ENCODE measurements at places on chromosomes 4 and X. TPM values are rescaled to one million over a fixed set of nuclear protein-coding genes. Genes with fewer than 3 reads are reported as not detected.
A peak's percentile ranks its signal among the peaks of the same experiment; 100 is the strongest.

SHROOM2 gene
- 0.72 TPM for total RNA-seq

- H3K27ac ChIP-seq: no peak overlapping the region
- no peak for DNase-seq
- no peaks in the 10 kb centered on the region for H3K4me1 ChIP-seq
- H3K4me3 ChIP-seq: peak overlapping the region; percentile 29
- no peaks in the 10 kb centered on the region for H3K27me3 ChIP-seq
- no peaks in the 10 kb centered on the region for H3K36me3 ChIP-seq
Measured at GRCh38 chrX:374596-374995, 12.1 kb downstream of the PPP2R3B start.

DNA sequence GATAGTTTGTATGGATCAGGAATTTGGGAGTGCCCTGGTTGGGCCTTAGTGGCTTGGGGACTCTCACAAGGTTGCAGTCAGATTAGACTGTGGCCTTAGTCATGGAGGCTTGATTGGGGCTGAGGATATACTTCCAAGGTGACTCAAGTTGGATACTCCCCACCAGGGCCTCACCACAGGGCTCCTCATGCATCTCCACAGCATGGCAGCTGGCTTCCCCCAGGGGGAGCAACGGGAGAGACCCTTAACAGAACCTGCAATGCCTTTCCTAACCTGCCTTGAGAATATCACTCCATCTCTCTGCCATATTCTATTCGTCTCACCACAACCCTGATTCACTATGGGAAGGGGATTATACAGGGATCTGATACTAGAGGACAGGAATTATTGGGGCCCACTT lies 161.9 kb downstream of the RELL1 start:
- H3K27ac ChIP-seq: no peak overlapping the region
- H3K27me3 ChIP-seq: no peaks in the 10 kb centered on the region
- no peaks in the 10 kb centered on the region for H3K4me1 ChIP-seq
- DNase-seq: no peak

GRCh38 chr4:100246697-100247096 lies 56.4 kb upstream of the DDIT4L start:
- H3K27me3 ChIP-seq: no peaks in the 10 kb centered on the region
- no peak for DNase-seq
- no peak overlapping the region for H3K4me3 ChIP-seq
- no peak overlapping the region for H3K27ac ChIP-seq

CLGN gene
- 5.4 TPM for total RNA-seq

AFM gene
- total RNA-seq: not detected

VSIG1 gene
- total RNA-seq: not detected

DNA sequence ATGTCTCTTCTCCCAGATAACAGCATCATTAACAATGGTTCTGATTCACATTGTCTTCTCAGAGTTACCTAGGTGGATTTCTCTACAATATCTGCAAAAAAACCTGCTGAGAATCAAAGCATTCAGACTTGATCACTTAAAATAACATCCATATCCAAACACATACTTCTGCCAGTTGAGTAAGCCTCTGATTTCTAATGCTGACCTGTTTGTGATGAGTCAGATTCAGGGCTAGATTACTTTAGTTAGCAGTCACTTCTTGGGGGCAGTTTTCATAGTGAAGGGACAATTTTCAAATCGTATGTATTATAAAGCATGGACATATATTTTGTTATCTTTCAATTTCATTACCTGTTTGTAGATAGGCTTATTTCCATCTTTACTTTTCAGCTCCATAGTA lies 35.5 kb downstream of the CCNI start:
- no peaks in the 10 kb centered on the region for H3K4me1 ChIP-seq
- H3K27ac ChIP-seq: no peak overlapping the region
- no peaks in the 10 kb centered on the region for H3K27me3 ChIP-seq
- DNase-seq: no peak

HERC5 gene
- 6.7 TPM for total RNA-seq

GRCh38 chrX:22037225-22037624 lies 5.1 kb downstream of the PHEX start:
- H3K4me3 ChIP-seq: no peak overlapping the region
- DNase-seq: no peak
- H3K4me1 ChIP-seq: no peaks in the 10 kb centered on the region
- no peaks in the 10 kb centered on the region for H3K36me3 ChIP-seq
- H3K27ac ChIP-seq: no peak overlapping the region

TRIML2 gene
- total RNA-seq: not detected

GLOD5 gene
- not detected for total RNA-seq

GRCh38 chrX:9717376-9717775 lies 48.3 kb downstream of the GPR143 start:
- no peak for DNase-seq
- H3K4me3 ChIP-seq: no peak overlapping the region
- H3K27me3 ChIP-seq: no peaks in the 10 kb centered on the region
- H3K27ac ChIP-seq: no peak overlapping the region

DNA sequence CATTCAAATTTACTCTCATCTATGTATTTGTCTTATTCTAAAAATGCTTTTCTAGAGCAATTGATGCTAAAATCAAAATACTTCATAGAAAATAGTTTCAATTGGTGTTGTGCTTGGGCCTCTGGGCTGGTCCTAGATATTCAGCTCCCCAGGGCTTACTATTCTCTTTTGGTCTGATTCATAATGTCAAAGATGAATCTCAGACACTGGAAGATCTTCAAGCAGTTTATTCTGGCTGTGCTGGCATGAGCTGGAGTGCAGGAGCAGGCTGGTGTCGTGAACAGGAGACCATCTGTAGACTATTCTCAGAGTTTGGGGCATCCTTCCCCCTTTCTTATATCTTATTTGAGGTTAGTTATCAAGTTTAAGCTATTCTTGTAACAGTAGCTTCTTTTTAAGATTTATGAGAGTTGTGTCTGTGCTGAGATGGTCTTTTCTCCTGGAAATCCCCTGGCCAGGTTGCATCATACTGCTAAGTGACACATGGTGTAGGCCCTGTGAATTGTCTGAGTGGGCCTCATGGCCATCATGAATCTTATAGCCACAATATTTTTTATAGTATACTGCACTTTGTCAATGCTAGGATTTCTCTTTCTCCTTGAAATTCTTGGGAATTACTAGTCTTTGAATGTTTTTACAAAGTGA lies 1624.0 kb upstream of the IGFBP7 start:
- H3K27me3 ChIP-seq: no peaks in the 10 kb centered on the region
- H3K36me3 ChIP-seq: no peaks in the 10 kb centered on the region
- H3K4me1 ChIP-seq: no peaks in the 10 kb centered on the region
- DNase-seq: no peak

DNA sequence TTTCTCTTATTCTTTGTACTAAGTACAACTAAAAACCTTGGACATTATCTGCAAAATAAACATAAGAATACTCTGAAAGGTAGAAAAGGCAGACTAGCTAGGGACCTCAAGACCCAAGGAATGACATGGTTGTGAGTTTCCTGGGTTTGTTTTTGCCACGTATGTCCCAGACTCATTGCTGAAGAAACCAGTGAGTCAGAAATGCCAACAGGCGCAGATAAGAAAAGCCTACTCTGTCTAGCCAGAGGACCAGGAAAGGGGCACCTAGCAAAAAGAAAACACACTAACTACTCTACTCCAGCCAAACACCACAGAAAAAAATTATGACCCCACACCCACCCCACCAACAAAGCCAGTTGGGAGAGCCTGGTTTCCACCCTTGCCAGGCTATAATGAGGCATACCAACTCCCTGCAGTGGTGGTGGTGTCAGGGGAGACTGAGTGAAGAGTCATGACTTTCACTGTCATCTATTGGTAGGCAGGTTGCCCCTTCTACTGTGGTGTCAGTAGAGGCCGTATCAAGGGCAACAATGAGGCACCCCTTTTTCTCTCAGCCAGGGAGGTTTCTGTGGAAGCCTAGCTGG lies 10.9 kb downstream of the MTMR1 start:
- DNase-seq: no peak
- H3K4me1 ChIP-seq: no peaks in the 10 kb centered on the region
- no peak overlapping the region for H3K4me3 ChIP-seq
- no peak overlapping the region for H3K27ac ChIP-seq

DNA sequence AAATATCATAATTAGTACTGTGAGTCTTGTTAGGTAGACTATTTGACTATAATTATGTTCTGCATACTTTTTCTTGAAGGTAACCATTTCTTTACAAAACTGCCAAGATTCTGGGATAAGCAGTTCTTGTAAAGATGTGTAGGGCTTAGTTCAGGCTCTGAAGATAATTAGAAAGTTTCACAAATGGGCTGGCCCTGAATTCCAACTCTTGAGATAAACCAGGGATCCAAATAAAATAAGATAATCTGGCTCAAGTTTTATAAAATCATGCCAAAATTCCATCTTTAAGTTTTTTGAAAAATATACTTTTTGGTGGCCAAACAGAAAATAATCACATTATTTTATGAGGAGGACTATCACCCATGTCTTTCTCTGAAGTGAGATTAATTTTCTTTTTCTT lies 35.5 kb upstream of the GLRB start:
- no peaks in the 10 kb centered on the region for H3K27me3 ChIP-seq
- peaks cover 4% of the 10 kb centered on the region for H3K4me1 ChIP-seq
- H3K27ac ChIP-seq: no peak overlapping the region
- H3K36me3 ChIP-seq: no peaks in the 10 kb centered on the region
- H3K4me3 ChIP-seq: no peak overlapping the region

DNA sequence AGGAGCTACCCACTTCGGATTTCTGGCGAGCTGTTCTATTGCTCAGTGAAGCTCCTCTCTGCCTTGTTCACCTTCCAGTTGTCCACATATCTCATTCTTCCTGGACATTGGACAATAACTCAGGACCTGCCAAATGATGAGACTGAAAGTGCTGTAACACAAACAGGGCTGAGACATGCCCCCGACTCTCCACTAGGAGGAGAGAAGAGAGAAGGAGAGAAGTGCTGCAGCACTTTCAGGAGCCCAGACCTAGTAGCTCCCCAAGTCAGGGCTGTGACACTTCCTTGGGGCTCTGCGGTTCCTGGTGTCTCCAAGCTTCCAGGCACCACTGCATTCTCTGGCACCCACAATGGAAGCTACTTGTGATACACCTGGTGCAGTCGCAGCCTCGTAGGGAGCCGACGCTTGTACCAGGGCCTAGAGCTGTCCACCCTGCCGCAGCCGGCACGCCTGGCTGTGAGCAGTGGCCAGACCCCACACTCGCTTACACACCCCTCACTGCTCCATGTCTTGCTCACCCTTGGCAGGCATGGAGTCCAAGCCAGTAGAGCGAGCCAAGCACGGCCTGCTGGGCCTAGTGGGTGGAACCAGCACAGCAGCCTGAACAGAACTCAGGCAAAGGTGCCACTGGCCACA lies 234.9 kb downstream of the TECRL start:
- H3K27ac ChIP-seq: no peak overlapping the region
- H3K27me3 ChIP-seq: no peaks in the 10 kb centered on the region
- no peak for DNase-seq
- H3K4me1 ChIP-seq: no peaks in the 10 kb centered on the region
- no peak overlapping the region for H3K4me3 ChIP-seq
- H3K36me3 ChIP-seq: no peaks in the 10 kb centered on the region

WDFY3 gene
- 47.8 TPM for total RNA-seq

GRCh38 chr4:124025428-124025827 lies 628.8 kb downstream of the SPRY1 start:
- no peaks in the 10 kb centered on the region for H3K36me3 ChIP-seq
- H3K27me3 ChIP-seq: no peaks in the 10 kb centered on the region
- no peak overlapping the region for H3K4me3 ChIP-seq
- H3K27ac ChIP-seq: no peak overlapping the region
- no peak for DNase-seq

ZNF732 gene
- total RNA-seq: not detected

DNA sequence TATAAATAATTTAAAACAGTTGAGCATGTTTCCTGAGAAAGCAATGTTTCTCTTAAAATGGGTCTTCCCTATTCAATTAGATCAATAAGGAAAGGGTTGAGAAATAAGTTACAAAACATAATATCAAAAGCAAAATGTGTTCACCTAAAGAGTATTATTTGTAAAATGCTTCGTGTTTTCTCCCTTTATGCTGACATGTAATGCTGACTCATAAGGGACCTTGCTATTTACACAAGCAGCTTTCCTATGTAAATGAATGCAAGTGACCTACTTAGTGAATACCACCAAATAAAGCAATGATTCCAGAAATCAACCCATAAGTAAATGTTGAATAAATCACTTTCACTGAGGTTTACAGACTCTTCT lies 91.5 kb downstream of the ELOVL6 start:
- no peaks in the 10 kb centered on the region for H3K36me3 ChIP-seq
- H3K27ac ChIP-seq: no peak overlapping the region
- H3K4me3 ChIP-seq: no peak overlapping the region
- no peak for DNase-seq
- H3K4me1 ChIP-seq: no peaks in the 10 kb centered on the region

- H3K4me1 ChIP-seq: no peaks in the 10 kb centered on the region
- no peak overlapping the region for H3K27ac ChIP-seq
- no peaks in the 10 kb centered on the region for H3K27me3 ChIP-seq
- H3K4me3 ChIP-seq: no peak overlapping the region
Measured at GRCh38 chr4:181601103-181601502, 642.1 kb upstream of the TENM3 start.

DNA sequence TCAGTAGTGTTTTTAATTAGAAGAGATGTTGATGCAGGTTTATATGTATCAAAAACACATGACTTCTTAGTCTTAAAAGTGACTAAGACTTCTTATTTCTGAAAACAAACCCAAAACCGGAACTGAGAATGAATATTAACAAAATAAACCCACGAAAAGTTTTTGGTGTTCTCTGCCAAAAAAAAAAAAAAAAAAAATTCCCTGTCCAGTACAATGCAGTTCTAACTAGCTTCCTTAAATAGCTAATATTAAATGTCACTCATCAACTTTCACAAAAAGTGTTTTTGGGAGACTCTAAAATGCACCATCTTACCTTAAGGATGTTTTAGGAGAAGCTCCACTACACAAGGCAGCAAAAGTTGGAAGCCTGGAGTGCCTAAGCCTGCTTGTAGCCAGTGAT lies 2.0 kb downstream of the ANKRD37 start:
- H3K36me3 ChIP-seq: no peaks in the 10 kb centered on the region
- H3K4me1 ChIP-seq: no peaks in the 10 kb centered on the region

STK26 gene
- 44.2 TPM for total RNA-seq

DNA sequence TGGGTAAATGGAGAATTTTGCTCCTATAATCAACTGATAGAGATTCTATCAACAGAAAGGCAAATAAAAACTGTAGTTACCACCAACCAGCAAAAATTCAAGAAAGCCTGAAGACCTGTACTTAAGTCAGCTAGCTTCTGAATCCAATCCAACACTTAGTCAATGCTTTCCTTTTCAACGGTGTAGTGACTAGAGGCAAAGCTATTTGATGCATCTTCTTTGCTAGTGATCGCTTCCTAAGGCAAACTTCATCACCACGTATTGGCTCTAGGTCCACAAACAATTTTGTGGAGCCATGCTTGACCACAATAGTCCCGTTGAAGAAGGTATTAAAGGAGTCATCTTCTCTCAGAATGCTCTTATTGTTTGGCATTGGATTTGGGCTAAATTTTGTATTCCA lies 25.0 kb upstream of the UBA6 start:
- H3K27ac ChIP-seq: no peak overlapping the region
- no peak overlapping the region for H3K4me3 ChIP-seq
- H3K27me3 ChIP-seq: no peaks in the 10 kb centered on the region
- DNase-seq: no peak
- no peaks in the 10 kb centered on the region for H3K36me3 ChIP-seq

DNA sequence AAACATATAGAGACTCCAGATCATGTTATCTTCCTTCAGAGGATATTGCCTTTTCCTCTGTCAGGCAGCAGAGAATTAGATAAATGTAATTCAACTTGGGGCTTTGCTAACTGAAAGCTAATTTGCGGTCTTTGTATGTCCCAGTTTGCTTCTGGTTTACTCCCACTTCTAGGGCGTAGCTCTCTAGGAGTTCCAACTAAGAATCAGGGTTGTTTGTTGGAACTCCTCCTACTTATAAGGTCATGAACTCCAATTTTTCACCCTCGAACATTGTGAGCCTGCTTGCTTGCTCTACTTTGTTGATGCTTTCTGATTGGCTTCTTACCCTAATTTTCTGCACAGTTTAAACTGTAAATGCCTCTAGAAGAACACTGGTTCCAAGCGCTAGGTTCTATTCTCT lies 66.1 kb downstream of the FMR1NB start:
- no peaks in the 10 kb centered on the region for H3K27me3 ChIP-seq
- H3K36me3 ChIP-seq: no peaks in the 10 kb centered on the region
- no peak overlapping the region for H3K27ac ChIP-seq
- H3K4me1 ChIP-seq: no peaks in the 10 kb centered on the region
